IPS DF 19.7 (cell line): ENCODE measurements at places on chromosomes 3 and 15.

GRCh38 chr15:70451821-70452653 is 311.3 kb downstream of the UACA start:
- no peak for DNase-seq

GRCh38 chr3:66693461-66694031 is 192.7 kb upstream of the LRIG1 start:
- DNase-seq = no peak

- no peak for DNase-seq
Observed at GRCh38 chr15:29183071-29183831, 86.4 kb downstream of the NSMCE3 start.

DNA sequence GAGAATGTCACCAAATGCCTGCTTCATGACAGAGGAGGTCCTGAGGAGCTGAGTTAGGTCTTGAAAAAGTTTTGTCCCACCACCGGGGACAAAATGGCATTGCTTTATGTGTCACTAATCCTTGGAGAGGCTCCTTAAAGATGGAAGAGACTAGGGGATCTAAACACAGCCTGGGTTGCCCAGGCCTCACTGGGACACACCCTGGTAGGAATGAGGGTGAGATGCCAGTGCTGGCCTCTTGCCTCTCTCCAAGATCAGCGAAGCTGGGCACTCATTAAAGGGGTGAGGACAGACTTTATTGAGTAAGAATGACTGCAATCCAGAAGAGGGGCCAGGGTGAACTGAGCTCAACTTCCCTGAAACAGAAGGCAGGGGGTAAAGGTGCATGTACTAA is 58.5 kb upstream of the KLF13 start:
- no peak for DNase-seq

- DNase-seq = no peak
Observed at GRCh38 chr3:14434498-14435151, 32.2 kb downstream of the SLC6A6 start.

DNA sequence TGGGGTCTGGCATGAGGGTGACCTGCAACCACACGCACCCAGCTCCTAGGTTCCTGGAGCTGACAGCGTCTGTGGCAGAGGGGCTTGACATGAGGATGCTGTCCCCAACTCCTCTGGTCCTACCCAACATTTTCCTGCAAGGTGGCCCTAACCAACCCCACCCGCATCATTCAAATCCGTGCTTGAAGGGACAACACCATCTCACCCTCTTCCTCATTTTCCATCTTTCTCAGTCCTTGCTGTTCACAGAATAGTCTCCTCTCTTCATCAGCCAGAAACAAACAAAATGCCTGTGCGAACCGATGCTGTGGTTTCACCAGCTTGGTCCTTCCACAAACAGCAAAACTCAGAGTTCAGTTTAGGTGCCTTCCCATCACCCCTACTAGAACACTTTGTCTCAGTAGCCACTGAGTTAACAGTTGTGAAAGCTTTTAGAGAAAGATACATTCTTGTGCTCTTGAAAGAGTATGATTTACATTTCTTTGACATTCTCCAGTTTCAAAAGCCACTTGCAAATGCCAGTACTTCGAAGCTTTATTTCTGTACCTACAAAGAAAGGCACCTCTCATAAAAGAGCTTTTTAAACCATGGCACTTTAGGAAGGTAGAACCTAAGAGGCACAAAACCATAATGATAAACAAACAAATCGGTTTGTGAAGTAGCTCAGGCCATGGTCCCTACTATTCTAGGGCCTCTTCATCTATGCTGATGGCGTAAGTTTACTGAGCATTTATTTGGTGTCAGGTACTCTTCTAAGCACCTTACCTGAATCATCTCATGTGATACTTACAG is 360.1 kb downstream of the SHQ1 start:
- DNase-seq = no peak

DNA sequence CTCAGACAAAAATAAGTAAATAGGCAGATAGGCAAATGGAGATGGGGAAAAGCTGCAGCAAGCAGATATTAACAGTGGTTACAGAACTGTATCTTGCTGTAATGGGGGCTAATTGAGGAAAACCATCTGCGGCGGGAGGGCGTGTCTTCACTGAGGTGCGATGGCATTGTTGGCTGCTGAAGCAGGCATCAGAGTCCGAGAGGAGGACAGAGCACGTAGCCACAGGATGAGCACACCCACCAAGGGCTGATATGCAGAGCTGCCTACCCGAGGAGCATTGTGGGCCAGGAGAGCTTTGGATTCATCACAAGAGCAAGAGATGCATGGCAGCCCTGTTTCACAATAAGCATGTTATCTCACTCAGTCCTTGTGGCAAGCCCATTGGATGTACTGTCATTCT is 30.4 kb downstream of the CHRNA7 start:
- DNase-seq = no peak

- peak; percentile 54 for DNase-seq
Observed at GRCh38 chr3:52339612-52340011, 23.5 kb downstream of the DNAH1 start.

DNA sequence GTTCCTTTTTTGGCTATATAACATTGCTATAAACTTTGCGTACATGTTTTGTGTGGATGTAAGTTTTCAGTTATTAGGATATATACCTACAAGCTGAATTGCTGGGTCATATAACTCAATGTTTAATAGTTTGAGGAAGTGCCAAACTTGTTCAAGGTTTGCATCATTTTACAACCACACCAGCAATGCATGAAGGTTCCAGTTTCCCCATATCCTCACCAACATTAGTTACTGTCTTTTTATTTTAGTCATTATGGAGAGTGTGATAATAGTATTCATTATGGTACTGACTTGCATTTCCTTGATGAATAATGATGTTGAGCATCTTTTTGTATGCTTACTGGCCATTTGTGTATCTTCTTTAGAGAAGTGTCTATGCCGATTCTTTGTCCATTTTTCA is 112.3 kb downstream of the NR1I2 start:
- DNase-seq = no peak

- DNase-seq = no peak
Observed at GRCh38 chr15:84649706-84650105, 4.4 kb downstream of the WDR73 start.

- DNase-seq = no peak
Observed at GRCh38 chr3:153138276-153139210, 23.5 kb upstream of the RAP2B start.

GRCh38 chr3:45227946-45228345 is 1.9 kb upstream of the TMEM158 start:
- no peak for DNase-seq

DNA sequence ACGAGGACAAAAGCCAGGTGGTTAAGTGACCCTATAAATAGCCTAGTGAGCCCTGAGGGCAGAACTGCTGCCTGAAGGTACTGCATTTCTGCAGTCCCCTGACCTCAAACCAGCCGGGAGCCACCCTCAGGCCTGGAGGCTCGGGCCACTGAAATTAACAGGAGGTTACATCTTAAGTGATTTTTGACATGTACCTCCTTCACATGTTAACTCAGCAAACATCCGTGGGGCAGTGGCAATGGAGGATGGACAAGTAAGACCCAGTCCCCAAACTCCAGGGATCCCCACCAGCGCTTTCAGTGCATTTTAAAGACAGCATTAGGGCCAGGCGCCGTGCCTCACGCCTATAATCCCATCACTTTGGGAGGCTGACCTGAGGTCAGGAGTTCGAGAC is 26.2 kb downstream of the PSTPIP1 start:
- no peak for DNase-seq

DNA sequence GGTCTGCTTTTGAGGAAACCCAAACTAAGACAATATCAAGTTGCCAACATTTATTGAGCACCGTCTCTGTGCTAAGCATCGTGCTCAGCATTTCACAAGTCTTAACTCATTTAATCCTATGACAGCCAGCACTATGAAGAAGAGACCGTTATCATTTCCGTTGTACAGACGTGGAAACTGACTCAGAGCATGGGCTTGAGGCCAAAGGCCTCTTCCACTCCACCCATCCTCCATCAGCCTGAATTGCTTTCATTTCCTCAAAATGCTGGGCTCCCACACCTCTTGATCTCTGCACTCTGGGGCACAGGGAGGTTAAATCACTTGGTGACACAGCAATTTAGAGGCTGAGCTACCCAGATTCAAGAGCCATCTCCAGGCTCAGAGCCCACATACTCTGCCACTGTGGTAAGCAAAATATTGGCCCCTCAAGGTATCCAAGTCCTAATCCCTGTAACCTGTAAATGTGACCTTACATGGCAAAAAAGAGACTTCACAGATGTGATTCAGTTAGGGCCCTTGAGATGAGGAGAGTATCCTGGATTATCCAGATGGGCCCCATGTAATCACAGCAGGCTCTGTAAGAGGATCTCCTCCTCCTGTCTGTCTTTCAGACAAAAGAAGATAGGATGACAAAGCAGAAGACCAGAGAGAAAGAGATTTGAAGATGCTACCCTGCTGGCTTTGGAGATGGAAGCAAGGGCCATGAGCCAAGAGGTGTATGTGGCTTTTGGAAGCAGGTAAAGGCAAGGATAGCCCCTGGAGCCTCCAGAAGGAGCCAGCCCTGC is 24.3 kb upstream of the FLNB start:
- no peak for DNase-seq

- no peak for DNase-seq
Observed at GRCh38 chr3:11558918-11559815, 84.5 kb downstream of the VGLL4 start.

DNA sequence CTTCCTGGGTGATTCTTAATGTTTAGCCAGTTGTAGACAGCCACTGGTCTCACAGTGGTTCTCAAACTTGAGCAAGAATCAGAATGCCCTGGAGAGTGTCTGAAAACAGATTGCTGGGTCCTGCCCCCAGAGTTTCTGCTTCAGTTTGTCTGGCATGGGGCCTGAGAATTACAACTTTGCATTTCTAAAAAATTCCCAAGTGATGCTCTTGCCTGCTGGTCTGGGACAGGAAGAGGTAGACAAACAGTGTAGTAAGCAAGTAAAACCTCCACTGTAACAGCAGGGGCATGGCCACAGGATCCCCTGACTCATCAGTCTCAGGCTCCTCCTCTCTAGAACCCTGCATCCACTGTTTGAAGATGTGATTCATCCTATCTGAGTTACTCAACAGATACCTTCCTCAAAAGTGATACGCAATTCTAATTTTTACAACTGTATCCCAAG is 36.5 kb downstream of the DZIP1L start:
- no peak for DNase-seq

- DNase-seq = no peak
Observed at GRCh38 chr3:141796081-141796888, 33.1 kb downstream of the GRK7 start.

DNA sequence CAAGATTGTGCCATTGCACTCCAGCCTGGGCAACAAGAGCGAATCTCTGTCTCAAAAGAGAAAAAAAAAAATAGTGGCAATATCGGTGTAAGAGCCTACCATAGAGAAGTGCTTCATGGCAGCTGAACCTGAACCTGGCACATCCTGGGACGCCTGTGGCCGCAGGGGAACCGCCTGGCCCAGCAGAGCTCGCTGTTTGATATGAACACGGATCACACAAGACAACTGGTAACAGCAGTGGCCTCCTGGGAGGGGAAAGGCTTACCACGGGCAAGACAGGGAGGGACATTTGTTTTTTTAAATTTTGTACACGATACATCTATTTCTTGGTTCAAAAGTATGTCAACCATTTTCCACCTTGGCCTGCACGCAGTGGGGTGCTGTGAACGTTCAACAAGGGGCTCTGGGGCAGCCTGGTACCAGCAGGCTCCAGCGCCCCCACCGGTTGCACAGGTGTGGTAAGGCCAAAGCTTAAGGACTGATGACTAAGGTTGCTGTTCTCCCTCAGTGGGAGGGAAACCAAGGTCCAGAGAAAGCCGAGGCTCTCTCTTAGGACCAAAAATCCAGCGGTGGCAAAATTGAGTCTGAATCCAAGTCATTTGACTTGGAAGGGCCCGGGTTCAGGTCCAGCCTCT is 21.7 kb upstream of the EPHB3 start:
- DNase-seq = no peak

DNA sequence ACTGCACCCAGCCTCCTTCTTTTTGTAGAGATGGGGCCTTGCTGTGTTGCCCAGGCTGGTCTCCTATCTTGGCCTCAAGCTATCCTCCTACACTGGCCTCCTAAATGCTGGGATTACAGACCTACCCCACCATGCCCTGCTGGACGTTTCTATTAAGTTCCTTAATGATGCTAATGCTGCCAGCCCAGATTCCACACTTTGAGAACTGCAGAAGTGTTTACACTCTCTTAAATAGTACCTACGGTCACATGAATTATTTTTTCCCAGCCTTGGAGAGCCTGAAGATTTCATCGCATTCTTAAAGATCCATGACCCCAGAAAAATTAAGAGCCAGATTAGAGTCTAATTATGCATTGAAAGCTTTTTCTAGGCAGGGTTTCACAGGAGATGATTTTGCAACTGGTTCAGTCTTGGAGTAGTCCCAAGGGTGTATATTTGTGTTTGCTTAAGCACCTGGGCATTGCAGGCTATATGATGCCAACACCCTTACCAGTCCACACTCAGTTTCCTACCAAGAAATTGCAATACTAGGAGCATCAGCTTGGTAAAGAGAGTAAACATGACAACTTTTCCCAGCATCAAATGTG is 36.6 kb downstream of the TM4SF4 start:
- DNase-seq = no peak

GRCh38 chr3:128875556-128876120 is 3.8 kb upstream of the ACAD9 start:
- peak; percentile 25 for DNase-seq

- DNase-seq = no peak
Observed at GRCh38 chr3:188433521-188434150, 279.7 kb downstream of the LPP start.

DNA sequence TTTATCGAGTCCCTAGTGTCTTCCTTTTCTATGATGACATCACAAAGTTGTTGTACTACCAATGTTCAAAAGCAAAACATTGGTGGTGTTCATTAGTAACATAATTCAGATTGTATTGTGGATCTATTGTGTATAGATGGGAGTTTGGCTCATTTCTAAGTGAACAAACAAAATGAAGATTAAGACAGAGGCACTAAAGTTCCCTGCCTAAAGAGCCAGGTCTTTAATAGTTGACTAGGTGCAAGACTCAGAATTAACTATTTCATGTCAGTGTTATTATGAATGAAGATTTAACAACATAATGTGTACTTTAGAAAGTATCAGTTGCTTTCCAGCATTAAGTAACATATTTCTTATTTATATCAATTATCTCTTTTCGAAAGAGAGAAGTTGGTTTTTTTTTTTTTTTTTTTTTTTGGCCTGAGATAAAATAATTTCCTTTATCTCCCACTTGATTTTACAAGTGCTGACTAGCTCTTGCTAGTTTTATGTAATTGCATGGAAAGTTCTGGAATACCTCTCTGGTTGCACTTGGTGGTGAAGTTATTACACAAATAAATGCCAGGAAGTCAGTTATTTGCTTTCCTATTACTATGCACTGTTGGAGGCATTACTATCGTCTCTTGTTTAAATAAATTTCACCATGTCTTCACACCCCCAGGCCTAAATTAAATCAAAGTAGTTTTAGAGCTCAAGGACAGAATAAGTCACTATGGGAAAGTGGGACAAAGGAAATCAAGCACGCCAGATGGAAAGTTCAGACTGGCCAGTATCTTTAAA is 48.7 kb downstream of the NAALADL2 start:
- no peak for DNase-seq
